ENCODE measurements at places on chromosomes 6 and 20.
A peak's percentile ranks its signal among the peaks of the same experiment; 100 is the strongest.

DNA sequence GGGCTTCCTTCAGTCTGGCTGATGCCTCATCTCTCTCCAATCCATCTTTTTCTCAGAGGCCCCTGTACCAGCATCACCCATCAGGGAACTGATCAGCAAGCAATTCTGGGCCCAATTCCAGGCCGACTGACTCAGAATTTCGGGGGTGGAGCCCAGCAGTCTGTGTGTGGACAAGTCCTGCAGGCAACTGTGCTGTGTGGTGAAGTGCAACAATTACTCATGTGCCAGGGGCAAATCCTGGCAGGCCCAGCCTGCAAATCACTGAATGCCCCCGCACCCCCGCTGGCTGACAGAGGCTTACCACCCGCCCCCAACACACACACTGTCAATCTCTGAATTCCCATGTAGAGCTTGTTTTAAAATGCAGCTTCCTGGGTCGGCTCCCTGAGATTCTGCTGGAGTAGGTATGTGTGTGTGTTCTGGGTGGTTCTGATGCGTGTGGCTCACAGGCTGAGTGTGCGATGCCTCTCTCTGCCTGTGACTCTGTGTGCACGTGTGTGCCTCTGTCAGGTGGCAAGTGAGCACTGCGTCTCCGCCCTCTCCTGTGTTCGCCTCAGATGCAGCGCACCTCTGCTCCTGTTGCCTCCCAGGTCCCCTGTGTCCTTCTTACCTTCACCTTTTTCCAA lies 45.4 kb downstream of the SSR1 start:
- DNase-seq: peak; percentile 94

DNA sequence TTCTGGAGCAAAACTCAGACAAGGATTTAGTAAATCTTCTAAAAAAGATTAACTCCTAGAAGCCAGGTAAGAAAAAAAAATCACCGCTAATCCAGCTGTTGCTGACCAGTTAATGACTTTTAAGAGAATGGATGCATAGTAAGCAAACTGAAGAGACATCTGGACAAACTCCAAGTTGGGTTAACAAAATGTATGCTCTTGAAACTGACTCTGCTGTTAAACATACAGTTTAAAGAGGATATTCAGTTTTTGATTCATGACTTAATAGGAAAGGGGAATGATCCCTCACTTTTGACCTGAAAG lies 70.4 kb downstream of the PLAGL1 start:
- DNase-seq: no peak

- DNase-seq: no peak
These were observed 71.9 kb downstream of the KIF16B start for GRCh38 chr20:16501301-16501700.

DNA sequence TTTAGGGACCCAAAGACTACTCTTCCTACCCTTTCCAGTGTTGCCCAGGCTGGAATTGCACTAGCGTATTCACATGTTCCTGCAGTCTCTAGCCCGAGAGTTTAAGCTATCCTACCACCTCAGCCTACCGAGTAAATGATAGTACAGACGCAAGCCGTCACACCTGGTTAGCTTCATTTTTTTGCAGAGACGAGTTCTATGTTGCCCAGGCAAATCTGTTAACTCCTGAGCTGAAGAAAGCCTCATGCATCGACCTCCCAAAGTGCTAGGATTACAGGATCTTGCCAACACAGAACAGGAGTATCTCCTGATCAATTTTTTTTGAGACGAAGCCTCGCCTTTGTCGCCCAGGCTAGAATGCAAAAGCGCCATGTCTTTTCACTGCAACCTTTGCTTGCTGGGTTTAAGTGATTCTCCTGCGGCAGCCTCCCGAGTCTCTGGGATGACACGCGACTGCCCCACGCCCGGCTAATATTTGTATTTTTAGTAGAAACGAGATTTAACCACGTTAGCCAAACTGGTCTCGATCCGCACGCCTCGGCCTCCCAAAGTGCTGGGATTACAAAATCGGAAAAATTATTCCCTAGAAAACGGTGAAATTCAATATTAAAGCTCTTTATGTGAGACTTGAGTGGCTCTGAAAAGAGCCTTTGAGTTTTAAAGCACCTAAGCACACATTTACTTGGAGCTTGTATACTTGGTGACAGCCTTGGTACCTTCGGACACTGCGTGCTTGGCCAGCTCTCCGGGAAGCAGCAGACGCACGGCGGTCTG lies 128.5 kb downstream of the HFE start:
- DNase-seq: no peak

DNA sequence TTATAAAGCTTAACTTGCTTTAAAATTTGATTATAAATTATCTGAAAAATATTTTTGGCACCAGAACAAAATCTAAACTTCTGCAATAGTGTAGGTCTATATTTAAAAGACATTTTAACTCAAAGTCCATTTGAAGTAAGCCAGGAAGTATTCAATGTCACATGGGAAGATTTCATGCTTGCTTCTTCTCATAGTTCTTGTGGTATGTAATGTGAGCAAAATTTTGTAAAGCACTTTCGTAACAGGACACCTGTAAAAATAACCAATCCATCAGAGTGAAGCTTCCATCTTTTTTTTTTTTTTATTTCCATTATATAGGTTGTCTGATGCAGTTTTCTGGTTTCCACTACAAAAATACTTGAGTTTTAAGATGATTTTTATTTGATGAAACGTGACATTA lies 386.1 kb downstream of the LAMA2 start:
- DNase-seq: no peak

DNA sequence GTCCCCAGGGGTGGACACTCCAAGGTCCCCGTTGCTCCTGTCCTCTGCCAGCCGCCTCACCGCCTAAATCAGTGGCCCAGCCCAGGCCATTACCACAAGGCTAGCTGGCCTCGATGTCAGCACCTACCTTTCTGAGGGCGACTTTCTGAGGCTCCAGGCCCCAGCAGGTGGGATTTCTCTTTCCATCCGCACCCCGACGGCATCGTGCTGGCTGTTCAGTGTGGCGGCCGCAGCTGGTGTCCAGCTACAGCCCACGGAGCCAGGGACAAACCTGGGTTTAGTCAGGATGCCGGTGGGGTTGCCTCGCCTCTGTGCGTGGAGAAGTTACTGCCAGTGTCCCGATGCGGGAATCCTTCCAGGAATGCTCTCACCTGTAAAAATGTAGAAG lies 60.8 kb downstream of the ERMARD start:
- no peak for DNase-seq
